AML-193 (cell line): ENCODE measurements at places on chromosomes 2 and 18.

GRCh38 chr2:136057023-136057801 is 60.7 kb downstream of the CXCR4 start:
- no peak for DNase-seq

- no peak for DNase-seq
These were observed 162.5 kb upstream of the SLC1A4 start for GRCh38 chr2:64826703-64827102.

DNA sequence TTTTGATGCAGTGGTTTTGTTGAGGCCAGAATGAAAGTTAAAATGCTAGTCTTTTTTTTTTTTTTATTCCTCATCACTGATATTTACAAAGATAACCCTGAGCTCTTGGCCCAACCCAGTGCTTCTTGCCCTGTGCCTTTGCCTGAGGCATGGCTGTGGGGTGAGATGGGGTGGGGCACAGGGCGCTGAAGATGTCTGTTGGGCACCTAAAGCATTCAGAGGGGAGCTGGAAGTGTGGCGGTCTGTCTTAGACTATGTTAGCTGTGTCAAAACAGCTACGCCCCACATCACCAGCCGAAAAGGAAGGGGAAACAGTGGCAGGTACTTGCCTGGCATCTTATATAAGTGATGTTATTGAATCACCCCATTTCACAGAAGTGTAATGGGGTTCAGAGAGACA is 20.7 kb downstream of the TOGARAM2 start:
- DNase-seq: no peak

DNA sequence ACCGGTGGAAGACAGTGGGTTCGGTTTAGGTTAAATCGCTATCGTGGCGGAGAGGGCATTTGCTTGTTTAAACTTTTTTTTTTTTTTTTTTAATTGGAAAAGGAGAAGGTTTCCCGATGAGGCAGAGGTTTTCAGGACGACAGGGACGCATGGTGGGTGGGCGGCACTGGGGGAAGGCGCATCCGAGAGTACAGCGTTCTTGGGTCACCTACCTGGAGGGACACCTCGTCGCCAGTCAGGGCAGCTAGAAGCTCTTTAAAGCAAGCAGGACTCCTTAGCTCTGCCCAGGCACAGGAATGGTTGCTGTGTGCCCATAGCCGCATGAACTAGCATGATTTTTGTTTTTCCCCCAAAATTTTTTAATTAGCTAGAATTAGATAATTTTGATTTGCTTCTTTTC is 437 bp downstream of the LDLRAD4 start:
- DNase-seq: no peak

DNA sequence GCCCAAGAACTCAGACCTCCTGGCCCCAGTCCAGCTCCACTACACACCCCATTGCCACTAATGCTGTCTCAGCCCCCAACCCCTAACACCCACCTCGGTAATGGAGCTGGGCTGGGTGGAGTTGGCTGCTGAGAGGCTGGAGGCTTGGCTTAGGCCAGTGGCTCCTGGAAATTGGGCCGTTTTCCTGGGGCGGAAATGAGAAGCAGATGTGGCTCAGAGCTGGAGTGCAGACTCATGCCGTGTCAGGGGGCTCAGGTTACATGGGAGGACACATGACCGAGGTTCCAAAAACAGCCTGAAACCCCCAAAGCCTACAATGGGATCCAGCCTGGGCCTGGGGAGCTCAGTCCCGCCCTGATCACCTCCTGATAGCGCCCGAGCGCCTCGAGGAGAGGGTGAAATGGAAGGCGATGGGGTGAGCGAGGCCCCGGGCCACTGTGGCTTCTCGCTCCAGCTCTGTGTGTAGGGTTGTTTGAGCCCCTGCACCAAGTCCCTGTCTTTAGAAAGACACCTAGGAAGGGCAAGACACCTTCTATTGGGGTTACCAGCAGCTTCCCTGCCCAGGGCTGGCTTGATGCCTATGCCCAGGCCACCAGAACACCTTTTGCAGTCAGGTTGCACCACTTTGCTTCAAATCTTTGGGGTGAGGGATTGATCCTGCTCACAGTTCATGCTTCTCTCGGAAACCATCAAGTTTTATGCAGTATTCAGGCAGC is 175.7 kb upstream of the HAAO start:
- no peak for DNase-seq

DNA sequence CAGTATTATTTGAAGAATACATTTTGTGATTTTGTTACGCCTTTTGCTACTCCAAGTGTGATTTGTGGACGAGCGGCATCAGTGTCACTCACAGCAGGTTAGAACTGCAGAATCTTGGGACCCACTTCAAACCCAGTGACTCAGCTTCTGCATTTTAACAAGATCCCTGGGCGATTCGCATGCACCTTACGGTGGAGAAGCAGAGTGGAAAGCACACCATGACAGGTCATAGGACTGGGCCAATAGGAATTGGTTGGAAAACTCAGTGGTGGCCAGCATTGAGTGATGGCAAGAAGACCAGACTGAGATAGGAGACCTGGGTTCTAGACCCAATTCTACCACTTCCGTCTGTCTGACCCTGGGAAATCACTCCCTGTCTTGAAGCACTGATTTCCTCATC is 26.3 kb downstream of the CTLA4 start:
- DNase-seq: no peak

GRCh38 chr2:136392897-136393505 is 275.1 kb upstream of the CXCR4 start:
- DNase-seq: no peak

DNA sequence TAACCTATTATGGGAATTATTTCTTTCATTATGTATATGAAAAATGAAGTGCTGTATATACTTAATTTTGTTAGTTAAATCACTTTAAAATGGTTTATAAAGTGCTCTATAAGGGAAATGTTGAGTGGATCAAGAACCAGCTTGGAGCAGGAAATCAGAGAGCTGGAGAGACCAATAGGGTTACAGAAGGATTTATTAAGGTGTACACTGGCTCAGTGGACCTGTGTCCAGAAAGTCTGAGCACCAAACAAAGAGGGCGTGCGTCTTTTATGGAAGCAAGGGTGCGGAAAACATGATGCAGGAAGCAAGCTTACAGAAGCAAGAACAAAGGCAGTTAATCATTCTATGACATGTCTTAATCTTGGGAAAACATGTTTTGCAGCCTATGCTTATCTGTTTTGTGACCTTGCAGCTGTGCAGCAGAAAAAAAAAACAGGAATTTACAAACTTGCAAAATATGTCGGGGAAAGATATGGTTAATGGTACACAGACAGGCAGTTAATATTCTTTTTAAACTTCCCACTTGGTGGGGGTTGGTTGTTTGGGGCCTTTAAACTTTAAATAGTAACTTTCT is 65.2 kb upstream of the SLC35G4 start:
- no peak for DNase-seq

- no peak for DNase-seq
These were observed 590.8 kb upstream of the CDH2 start for GRCh38 chr18:28767727-28768211.

GRCh38 chr2:138071720-138072719 is 107.7 kb downstream of the HNMT start:
- no peak for DNase-seq

DNA sequence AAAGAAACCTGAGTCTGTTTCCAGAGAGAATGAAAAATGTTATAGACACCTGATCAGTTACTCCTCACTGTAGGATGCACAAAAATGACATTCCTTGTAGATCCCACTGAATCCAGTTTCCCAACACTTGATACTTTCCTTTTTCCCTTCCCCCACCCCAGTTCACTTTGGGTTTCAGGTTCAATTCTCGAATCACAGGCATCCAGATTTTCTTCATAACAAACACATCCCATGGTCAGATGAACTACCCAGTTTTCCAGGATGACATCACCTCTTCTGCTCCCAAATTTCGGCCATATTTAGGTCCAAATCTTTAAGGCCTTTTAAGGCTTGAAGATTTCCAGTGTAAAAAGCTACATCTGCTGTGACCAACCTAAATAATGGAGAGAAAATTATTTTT is 51.5 kb downstream of the UGP2 start:
- no peak for DNase-seq

GRCh38 chr2:174951745-174952144 is 53.4 kb downstream of the CHN1 start:
- DNase-seq: no peak
